NCI-H2171 treated with DMSO at 0.1 percent for 48 hours (cell line): ENCODE measurements at places on chromosomes 3 and 15.

DNA sequence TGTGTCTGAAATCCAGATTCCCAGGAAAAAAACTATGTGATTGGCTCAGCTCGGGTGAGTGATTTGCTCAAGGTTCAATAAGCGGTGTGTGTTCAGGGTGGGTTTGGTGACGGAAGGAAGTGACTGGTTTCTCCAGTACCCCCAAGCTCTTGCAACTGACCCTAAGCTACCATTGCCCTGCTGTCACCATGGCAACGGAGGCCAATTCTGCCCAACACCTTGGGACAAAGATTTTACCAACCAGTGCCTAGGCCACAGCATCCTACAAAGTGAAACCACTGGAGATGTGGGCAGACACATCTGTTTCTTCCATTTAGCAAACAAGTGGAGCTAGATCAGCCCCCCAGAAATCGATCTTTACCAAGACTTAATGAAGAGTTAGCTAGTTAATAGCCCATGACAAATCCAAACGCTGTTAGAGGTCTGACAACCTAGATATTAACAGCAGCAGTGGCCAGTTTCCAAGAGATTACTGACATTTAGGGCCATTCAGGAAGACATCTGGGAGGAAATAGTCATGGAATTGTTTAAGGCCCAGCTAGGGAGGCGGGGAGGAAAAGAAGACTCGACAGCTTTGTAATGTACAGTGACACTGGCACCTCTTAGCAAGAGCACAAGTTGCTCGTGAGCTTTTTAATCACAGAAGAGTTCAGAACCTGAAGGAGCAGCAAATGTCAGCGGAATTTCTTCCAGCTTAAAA lies 195.9 kb downstream of the SLCO3A1 start:
- DNase-seq: no peak

GRCh38 chr15:66292571-66293418 lies 573 bp upstream of the DIS3L start:
- peak; percentile 36 for DNase-seq

DNA sequence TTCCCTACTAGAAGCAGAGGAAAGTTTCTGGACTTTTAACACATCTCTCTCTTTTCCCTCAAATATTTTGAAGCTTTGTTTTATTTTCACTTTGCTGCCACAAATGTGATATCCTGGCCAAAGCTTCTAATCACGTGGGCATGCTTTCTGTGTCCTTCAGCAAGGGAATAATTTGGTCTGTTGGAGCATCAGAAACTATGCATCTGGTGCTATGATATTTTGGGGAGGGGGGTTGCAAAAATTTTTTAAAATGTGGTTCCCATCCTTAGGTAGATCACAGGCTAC lies 254.2 kb downstream of the GAP43 start:
- no peak for DNase-seq

- DNase-seq: no peak
Observed at GRCh38 chr3:149655826-149656574, 1.8 kb downstream of the WWTR1 start.

- no peak for DNase-seq
Observed at GRCh38 chr3:68287101-68287500, 632.7 kb upstream of the SUCLG2 start.

DNA sequence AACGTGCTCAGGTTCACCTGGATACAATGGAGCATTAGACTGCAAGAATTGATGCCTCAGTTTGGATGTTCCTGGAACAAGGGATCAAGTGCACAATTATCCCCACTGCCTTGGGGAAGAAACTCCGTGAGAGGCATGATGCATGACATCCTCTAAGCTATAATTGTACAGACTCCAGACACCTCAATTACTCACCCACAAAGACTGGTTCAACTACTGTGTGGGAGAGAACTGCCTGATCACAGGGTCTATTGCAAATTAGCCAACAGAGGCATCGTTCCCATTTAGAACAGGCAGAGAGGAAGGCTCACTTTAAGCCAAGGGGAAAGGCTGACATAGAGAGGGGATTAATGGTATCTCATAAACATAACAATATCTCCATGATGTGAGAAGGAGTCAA lies 43.5 kb downstream of the ARRDC4 start:
- DNase-seq: no peak

- no peak for DNase-seq
Observed at GRCh38 chr3:131020122-131020693, 6.4 kb downstream of the ASTE1 start.

- DNase-seq: no peak
Observed at GRCh38 chr3:54062546-54062945, 59.8 kb upstream of the CACNA2D3 start.

- DNase-seq: peak; percentile 42
Observed at GRCh38 chr15:78341057-78341987, 1.2 kb downstream of the CRABP1 start.

GRCh38 chr15:67501836-67502461 lies 19.0 kb upstream of the C15orf61 start:
- no peak for DNase-seq

- DNase-seq: no peak
Observed at GRCh38 chr3:195249057-195249770, 21.7 kb downstream of the XXYLT1 start.

DNA sequence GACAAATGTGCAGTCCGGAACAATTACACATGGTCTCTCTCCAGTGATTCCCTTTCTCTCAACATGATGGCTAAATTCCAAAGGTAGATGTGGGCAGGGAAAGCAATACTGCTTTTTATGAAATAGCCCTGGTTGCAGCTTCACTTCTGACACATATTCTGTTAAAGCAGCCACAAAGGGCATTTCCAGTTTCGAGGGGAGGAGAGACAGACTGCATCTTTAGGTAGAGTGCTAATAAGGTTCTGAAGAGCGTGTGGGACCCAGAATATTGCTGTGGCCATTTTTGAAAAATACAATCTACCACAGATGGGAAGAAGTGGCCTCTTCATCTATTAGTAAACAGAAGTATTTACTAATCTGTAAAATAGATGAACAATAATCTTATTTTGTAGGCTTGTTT lies 139.3 kb upstream of the PEX5L start:
- DNase-seq: no peak

DNA sequence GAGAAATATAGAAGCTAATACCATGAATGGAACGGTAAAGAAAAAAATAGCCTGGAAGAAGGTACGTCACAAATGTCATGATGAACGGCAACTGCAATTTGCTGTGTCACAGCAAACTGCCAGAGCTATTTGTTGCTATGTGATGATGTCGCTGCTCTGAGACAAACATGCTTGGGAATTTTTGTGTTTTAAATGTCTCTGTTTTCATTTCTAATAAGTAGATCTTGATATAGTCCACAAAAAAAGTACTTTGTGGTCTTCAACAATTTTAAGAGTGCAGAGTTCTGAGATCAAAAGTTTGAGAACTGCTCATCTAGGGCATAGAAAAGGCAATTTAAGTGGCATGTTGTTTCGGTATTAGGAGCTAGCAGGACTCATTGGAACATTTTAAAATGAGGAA lies 4.3 kb upstream of the NR1D2 start:
- DNase-seq: no peak

GRCh38 chr15:85019815-85020590 lies 38.3 kb downstream of the PDE8A start:
- DNase-seq: no peak

GRCh38 chr3:82033186-82033585 lies 271.7 kb upstream of the GBE1 start:
- peak; percentile 38 for DNase-seq

GRCh38 chr3:119700920-119701734 lies 1.7 kb upstream of the CFAP91 start:
- DNase-seq: no peak

DNA sequence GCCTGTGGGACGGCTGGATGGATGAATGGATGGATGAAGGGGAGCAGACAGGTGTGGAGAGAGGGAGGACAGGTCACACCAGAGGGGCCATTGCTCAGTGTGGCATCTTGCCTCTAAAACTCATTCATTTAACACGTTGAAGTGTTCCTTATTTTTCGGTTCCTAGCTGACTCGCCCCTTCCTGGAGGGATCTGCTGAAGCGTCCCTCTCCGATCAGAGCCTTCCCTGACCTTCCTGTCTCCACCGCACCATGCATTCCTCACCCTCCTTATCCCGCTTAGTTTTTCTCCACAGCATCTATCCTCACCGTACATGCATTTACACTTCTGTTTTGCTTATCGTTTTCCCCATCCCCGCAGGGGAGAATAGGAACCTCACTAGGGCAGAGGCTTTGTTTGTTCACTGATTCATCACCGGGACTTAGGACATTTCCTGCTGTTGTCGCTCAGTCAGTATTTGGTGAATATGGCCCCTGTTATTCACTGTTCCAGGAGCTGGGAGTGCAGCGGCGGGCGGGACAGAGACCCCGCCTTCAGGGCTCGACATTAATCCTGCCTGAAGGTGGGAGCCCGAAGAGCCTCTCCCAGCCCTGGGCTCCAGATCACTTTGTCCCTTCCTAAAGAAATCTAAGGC lies 32.0 kb downstream of the FOXL2 start:
- no peak for DNase-seq

- no peak for DNase-seq
Observed at GRCh38 chr3:131903988-131904415, 130.8 kb downstream of the CPNE4 start.

GRCh38 chr3:129829640-129830039 lies 63.9 kb downstream of the TMCC1 start:
- DNase-seq: peak; percentile 66
